ENCODE measurements at places on chromosomes 5 and 9.

DNA sequence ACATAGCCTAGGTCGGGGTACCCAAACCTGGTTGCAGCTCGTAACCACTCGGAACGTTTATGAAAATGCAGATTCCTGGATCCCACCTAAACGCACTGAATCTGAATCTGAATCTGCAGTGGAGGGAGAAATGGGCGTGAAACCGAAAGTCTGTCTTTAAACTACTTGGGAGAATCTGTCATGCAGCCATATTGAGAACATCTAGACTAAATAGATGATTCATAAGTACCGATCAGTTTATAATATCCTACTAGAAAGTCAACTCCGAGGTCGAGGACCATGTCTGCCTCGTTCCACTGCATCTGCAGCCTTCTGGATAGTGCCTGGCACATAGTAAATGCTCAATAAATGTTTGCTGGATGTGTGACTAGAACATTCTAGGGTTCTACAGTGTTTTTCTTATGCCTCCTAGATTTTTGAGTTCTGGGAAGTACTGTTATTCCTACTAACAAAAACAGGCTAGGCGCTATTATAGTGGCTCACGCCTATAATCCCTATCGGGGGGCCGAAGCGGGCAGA, 632 bp downstream of the COQ4 start:
- no peak for DNase-seq

- DNase-seq: no peak
Observed at GRCh38 chr5:181194489-181195248, 10.3 kb downstream of the TRIM7 start.

DNA sequence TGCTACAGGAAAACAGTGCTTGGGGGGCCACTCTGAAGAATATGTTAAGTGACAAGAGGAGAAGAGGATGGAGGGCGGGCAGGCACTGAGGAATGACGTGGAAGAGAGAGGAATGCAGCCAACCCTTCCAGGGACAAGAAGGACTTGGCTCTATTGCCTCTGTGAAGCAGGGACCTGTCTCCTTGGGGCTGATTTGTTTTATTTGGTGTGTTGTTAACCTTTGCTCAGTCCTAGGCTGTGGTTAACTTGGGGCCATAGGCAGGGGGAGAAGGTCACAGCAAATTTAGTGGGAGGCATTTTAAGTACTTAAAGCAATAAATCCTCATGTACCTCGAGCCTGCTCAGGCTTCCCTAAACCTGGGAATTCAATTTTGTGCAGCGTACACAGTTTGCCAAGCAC, 39.9 kb downstream of the KIF4B start:
- DNase-seq: no peak

DNA sequence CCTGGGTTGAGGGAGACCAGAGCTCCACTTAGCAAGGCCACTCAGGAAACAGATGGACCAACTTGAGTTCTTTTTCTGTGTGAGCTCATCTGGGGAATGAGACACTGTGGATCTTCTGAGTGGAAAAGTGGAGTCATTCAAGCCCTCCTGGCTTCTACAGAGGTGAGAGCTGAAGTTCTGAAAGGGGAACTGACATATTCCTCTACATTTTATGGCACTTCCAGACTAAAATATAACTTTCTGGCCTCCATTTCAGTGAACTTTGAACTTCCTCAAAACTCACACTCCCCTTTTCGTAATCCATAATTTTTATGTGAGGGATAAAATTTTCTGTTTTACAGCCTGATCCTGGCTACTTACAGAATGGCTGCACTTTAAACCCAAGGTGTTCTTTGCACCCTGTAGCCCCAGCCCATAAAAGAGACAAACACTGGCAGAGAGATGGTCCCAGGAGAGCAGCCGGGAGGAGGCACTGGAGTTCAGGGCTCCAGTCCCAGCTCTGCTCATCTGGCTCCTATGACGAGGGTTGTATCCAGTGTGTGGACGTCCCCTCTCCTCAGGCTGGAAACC, 10.8 kb downstream of the SPAAR start:
- DNase-seq: no peak
